Adipocyte (in vitro differentiated cells): ENCODE measurements at places on chromosomes 3 and 15.
A peak's percentile ranks its signal among the peaks of the same experiment; 100 is the strongest.

DNA sequence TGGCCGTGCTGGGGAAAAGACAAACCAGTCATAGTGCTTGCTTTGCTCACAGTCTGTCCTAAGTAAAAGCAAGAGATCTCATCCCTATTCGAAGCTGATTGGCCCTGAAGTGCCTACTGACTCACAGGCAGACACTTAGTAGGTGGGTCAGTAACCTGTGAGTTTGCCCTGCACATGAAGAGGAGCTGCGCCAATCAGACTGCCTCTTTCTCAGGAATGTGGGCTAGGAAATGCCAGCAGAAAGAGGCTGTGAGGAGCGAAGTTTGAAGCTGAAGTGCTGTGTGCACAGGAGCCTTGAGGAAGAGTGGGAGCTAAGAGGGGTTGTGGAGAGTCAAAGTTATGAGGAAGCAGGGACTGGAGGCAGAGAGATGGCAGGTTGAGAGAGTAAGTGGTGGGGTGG lies 126.8 kb downstream of the IL20RB start:
- DNase-seq: no peak

DNA sequence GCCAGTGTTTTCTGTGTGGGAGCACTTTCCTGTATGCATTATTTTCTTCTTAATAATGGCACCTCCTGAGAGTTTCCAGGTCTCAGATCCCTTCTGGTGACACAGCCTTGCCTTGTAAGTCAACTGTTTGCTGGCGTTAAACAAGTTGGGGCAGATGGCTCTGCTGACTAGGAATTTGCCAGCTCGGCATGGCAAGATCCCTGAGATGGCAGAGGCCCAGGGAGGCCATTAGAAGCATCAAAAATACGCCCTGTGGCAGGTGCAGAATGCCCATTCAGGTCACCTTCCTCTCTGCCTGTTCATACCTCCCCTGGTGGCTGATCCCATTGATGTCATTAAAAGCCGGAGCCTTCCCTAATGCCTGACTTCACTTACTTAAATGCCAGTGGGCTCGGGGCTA lies 320.9 kb upstream of the CTDSPL start:
- no peak for DNase-seq

DNA sequence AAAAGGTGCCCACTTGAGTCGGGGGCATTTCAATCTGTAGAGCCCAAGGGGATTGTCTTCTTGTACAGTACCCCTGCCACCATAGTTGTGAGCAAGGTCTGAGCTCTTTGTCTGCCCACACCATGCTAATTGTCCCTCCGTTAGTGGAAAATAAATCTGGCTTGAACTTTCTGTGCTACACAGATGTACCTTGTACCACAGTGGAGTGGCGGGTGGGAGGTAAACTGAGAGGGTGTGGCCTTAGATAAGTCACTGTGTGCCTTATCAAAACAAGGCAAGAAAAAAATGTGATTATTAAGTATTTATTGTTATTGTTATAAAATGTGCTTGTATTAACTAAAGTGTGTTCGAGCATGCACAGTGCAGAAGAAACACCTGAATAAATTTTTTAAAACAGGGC lies 242.9 kb upstream of the C2CD4B start:
- DNase-seq: no peak

DNA sequence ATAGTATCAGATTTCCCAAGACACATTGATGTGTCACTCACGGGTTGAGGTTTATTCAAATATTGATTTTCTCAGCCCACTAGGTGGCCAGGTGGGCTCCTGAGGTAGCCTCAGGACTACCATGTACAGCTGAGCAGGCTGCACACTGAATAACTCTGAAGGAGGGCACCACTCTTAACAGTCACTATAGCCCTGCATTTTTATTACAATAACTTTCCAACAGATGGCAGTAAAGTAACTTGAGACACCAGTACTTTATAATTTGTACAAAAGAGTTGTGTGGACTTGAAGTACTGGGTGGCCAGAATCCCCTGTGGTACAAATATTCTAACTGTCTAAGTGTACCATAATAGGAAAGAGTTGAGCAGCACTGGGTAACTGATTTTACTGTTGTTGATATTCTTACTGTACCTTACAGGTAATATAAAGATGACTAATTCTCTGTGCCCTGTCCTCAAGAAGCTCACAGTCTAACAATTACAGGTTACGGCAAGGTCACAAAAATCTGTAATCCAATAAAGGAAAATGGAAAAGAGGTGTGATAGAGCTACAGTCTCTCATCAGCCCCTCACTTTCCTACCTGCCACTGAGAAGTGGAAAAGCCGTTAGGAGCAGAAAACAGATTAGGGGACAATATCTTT lies 76.0 kb downstream of the ETFA start:
- DNase-seq: peak; percentile 69

DNA sequence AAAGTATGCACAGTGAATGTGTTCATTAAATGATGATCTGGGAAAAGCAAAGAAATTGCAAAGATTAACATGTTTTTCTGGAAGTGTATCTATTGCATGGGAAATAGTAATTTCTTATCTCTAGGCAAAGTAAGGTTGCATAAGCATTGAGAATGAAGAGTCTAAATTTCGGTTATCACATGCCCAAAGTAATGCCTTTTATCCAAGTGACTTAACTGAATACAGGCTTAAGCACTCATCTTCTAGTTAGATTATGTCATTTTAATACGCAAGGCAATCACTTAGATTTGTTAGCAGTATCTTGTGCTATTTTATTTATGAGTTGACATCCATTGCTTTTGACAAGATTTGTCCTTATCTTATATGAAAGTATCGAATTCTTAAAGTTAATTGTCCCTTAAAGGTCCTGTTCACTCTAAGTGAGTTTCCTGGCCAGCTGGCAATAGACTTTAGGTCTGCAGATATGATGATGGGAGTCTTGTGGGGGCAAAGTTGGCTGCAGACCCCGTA lies 100.5 kb downstream of the NAALADL2 start:
- DNase-seq: no peak

GRCh38 chr3:13541691-13542090 lies 7.2 kb upstream of the FBLN2 start:
- no peak for DNase-seq

- peak; percentile 24 for DNase-seq
Measured at GRCh38 chr15:101244036-101244781, 7.6 kb downstream of the CHSY1 start.

GRCh38 chr15:45653702-45654424 lies 19.0 kb downstream of the SQOR start:
- DNase-seq: no peak

DNA sequence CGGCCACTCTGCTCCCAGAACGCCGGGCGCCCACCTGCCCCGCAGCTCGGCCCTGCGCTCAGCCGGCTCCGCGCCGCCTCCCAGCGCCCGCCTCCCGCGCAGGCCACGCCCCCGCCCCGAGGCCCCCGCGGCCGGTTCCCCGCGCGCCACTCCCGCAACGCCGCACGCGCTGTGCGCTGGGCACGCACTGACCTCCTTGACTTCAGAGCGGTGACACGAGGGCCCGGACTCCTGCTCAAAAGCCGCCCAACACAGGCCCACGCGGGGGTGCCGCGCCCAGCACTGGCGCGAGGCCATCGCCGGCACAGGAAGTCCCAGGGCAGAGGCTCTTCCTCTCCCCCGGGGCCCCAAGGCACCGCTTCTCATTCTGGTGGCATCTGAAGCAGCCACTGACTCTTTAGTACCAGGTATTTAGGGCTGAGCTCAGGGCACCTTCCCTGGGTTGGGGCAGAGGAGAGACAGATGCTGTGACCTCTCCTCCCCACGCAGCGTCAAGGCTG lies 12.4 kb downstream of the TNK2 start:
- DNase-seq: peak; percentile 75

- peak; percentile 17 for DNase-seq
Measured at GRCh38 chr15:44468709-44469385, 41.4 kb downstream of the CTDSPL2 start.

DNA sequence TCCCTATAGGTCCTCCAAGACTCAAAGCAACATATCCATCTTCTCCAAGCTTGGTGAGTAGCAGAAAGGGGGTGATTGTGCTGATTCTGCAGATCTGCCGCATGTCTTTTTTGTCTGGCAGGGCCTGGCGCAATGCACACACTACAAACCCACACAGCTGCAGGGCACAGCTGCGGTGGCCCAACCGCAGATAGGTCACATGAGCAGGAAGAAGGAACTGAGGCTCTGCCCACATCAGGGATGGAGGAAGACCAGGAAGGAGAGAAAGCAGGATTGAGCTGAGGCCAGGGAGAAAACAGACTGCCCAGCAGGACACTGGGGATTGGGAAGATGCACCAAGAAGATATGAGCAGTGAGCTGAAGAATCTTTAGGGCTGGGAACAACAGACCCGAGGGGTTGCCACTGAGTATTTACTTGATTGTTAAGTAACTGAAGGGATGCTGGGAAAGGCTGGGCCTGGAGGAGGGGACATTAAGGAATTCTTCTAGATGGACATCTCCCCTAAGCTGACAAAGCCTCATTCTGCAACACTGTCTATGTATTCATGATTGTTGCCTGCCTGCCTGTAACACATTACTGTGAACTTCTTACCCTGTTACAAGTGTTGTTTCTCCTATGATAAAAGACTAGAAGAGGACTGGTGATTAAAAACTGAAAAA lies 126.7 kb downstream of the MYLK start:
- no peak for DNase-seq
